ENCODE measurements at places on chromosomes 4 and X.

GRCh38 chrX:37781081-37781480, 1.2 kb downstream of the CYBB start:
- no peak for DNase-seq

GRCh38 chr4:95394752-95395306, 153.9 kb downstream of the UNC5C start:
- no peak for DNase-seq

- no peak for DNase-seq
Measured at GRCh38 chrX:51461053-51462044, 35.0 kb downstream of the NUDT11 start.

DNA sequence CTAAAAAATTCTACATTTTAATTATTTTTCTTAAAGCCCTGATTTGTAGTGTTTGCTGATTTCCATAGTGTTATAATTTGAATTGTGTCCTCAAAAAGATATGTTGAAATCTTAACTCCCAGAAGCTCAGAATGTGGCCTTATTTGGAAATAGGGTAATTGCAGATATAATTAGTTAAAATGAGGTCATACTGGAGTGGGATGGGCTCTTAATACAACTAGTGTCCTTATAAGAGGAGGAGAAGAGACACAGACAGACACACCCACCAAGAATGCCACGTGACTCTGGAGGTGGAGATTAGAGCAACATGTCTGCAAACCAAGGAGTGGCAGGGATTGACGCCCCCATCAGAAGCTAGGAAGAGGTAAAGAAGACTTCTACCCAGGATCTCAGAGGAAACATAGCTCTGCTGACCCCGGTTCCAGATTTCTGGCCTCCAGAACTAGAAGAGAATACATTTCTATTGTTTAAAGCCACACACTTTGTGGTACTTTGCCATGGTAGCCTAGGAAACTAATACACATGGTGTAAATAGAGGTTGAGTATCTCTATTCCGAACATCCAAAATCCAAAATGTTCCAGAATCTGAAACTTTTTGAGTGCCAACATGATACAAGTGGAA, 70.5 kb upstream of the IRF2 start:
- no peak for DNase-seq

GRCh38 chr4:69617083-69617694, 22.3 kb downstream of the UGT2A2 start:
- DNase-seq: no peak

- DNase-seq: no peak
Measured at GRCh38 chr4:48334900-48335384, 6.4 kb upstream of the SLAIN2 start.

GRCh38 chr4:2643555-2643954, 107.1 kb downstream of the FAM193A start:
- DNase-seq: no peak

DNA sequence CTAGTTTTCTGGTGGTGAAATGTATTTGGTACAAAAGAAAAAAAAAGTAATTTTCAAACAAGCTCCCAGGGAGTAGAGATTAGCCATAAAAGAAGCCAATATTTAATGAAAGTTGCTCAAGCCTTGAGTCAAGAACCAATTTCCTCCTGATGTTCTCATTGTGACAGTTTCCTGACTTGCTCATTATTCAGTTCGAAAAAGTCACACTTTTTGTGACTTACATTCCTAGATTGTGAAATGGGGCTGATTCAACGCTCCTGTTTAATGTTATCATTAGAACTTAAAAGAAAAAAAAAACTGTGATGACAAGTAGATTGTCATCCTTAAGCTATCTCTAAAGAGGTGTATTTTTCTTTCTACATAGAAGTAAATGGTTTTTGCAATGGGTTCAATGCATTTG, 122.6 kb upstream of the BMPR1B start:
- DNase-seq: no peak

DNA sequence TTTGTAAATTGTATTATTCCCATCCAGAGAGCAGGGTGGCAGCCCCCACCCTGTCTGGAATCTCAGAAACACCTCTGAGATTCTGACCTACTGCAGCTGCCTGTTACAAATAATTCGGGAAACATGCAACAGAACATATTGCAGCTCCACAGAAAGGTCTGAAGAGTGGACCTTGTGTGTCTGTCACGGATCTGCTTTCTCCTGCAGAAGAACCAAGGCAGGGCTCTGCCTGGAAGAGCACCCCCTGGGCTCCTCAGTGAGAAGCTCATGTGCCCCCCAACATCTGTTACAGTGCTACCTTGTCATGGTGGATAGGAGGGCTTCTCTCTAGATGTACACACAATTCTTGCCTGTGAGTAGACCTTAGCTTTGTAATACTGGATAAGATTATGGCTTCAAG, 286.6 kb upstream of the GATB start:
- no peak for DNase-seq

DNA sequence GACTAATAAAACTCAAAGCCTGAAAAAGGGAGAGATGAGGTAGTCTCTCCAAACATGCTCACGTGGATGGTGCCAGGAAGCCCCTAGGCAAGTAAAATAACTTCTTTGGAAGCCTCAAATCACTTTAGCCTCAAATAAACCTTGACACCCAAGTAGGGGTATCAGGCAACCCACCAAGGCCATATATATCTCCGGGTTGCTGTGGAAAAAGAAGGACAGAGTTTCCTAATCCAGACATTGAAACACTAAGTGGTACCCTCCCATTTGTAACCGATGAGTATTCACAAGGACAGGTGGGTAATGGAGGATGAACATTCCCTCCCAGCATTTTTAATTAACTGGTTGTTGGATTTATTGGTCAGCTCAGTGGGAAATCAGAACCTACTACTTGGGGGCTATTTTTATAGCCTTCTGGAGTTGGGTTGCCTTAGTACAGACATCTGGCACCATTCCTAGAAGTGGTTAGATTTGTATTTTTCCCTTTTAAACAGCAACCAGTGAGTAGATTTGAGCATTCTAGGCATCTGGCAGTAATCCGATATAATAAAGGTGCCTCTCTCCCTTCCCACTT, 87.7 kb downstream of the GPC3 start:
- no peak for DNase-seq

DNA sequence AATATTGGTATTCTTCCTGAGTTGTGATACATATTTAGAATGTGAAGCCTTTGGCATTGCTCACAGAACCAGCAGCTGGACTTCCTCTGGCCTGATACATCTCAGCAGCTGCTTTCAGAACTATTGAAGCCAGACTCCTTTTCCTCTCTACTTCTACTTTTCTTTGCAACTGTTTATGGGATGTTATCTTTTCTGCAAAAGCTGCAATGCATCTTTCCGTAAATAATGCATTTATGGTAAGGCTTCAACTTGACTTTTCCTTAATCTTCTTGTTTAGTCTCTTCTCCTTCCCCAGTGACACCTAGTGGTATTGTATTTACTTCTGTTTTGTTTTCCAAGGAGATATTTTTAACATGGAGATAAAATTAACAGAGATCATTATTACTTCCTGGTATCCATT, 1548.7 kb downstream of the PCDH7 start:
- no peak for DNase-seq

GRCh38 chr4:150004481-150004880, 73.8 kb upstream of the DCLK2 start:
- DNase-seq: no peak

DNA sequence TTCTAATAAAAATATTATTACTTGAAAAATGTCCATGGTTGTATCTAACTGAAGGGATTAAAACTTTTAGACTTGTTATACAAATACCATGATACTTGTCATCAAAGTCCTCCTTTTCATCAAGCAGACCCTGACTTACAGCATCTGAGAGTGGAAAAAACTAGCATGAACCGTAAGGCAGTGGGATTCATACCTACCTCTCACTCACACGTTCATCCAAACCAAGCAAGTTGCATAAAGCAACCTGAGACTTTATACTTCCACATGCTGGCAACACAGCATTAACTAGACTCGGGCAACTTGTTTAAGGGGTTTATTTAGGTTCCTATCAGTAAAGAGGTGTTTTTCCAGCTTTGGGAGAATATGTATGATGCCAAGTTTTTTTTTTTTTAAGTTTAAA, 22.6 kb upstream of the TLR7 start:
- no peak for DNase-seq

Measured in C1 segment of cervical spinal cord (tissue), 14 donors.